ENCODE measurements at places on chromosomes 5 and 9.
A peak's percentile ranks its signal among the peaks of the same experiment; 100 is the strongest.

GRCh38 chr9:85142496-85142911 lies 473.0 kb downstream of the NTRK2 start:
- peak; percentile 14 for DNase-seq

GRCh38 chr5:30030101-30030500 lies 1163.4 kb upstream of the CDH6 start:
- DNase-seq = no peak

DNA sequence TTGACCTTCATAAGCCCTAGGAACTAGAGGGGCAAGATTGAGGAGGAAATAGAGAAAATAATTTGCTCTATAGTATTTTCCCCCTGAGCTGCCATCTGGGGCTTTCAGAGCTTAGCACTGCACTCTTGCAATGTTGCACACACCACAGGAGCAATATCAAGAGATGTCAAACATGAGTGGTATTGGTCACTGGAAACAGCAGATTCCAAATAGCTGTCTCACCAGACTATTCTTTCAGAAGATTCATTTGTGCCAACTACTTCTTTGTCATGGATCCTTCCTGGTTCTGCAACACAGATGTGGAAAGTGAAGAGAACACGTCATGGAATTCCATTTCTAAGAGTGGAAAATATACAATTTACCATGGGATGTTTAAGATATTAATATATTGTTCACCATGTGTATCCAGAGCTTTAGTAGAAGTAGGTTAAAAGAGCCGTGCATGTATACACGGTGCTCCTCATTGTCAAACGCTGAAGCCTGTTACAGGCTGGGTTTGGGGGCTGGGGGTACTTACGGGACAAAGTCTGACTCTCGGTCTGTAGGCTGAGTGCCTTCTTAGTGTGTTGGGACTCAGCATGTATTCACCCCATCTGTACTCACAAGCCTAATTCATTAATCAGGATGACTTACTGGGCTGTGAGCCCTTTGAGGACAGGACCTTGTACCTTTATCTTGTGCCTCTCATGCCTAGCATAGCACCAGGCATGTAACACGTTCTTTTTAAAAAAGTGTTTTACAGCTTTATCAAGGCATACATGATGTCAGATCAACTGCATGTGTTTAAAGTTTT lies 31.4 kb upstream of the GDNF start:
- no peak for DNase-seq

- DNase-seq = no peak
Observed at GRCh38 chr5:66231508-66231907, 87.4 kb downstream of the SREK1 start.

DNA sequence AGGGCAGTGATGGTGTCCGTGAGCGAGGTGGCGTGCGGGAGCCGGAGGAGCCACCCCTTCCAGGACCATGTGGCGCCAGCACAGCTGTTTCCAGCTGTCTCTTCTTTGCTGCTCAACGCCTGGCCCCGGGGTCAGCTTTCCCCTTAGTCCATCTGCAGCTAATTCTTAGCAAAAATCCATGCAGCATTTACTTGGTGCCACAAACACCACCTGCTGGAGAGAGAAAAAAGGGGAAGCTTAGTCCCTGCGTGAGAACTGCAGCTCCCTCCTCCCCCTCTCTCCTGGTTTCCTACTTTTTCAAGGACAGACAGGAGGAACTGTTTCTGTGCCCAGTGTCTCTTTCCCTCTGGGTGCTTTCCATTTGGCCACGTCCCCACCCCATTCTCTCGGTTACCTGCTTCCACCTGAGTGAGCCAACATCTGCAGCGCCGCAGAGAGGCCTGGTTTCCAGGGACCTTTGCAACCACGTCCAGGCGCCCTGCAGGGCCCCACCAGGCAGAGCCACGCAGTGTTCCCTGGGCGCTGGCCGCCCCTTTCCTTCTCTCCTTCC lies 3.4 kb downstream of the SLC6A19 start:
- DNase-seq = peak; percentile 56

- peak; percentile 75 for DNase-seq
Observed at GRCh38 chr9:124242331-124243194, 15.2 kb upstream of the NEK6 start.

All from umbilical cord (tissue), 2 donors.